ENCODE measurements at places on chromosomes 1 and 21.
A peak's percentile ranks its signal among the peaks of the same experiment; 100 is the strongest.

DNA sequence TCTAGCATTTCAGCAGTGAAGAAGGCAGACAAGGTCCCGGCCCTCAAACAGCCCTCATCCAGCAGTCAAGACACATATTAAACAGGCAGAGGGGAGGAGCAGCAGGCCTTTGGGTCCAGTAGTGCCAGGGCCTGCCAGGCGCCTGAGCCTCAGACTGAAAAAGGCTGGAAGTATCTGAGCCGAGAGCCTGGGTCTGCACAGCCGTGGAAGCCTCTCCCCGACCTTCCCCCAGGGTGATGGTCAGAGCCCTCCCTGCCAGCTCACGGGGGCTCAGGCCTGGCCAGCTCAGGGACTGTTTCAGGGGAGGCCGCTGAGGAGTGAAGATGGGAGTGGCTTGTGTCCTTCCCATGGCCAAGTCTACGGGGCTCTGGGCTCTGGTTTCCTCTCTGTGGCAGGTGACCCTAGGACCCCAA is 565.2 kb downstream of the PTPRU start:
- no peak for DNase-seq

GRCh38 chr1:15033264-15033663 is 120.3 kb upstream of the TMEM51 start:
- no peak for DNase-seq

DNA sequence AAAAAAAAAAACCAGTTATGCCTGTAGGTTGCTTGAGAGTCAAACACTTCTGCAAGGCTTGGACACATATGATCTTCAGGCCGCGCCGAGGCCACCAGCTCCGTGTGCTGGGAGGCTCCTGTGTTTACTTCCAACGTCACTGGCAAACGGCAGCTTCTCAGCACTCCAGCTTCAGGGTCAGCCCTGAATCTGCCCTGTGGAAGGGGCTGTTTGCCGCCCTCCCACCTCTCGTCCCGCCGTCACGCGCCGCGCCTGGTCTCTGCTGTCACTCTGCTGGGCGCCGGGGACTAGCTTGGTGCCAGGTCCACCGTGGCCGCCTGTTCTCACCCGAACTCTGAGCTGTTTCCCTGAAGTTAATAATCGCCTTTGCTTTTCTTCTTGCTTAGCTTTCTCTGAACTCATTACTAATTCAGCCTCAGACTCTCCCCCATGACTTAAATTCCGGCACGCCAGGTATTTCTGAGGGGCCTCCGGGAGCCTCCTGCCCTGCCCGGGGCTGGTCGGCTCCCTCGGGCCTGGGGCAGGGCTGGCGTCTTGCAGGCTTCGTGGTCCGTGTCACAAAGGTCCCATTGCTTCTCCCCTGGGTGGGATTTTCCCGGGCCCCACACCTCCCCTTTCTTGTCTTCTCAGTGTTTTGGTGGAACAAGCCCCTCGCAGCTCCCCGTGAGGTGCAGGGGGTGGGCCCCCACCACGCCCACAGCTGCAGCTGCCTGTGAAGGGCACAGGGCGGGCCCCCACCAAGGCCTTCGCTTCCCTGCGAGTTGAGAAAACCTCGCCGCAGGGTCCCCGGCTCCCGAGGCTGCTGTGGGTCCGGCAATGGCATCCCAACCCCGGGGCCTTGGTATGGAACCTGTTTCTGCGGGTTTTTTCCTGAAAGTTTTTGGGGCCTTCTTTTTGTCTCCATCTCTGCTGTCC is 14.6 kb upstream of the C1orf159 start:
- no peak for DNase-seq

DNA sequence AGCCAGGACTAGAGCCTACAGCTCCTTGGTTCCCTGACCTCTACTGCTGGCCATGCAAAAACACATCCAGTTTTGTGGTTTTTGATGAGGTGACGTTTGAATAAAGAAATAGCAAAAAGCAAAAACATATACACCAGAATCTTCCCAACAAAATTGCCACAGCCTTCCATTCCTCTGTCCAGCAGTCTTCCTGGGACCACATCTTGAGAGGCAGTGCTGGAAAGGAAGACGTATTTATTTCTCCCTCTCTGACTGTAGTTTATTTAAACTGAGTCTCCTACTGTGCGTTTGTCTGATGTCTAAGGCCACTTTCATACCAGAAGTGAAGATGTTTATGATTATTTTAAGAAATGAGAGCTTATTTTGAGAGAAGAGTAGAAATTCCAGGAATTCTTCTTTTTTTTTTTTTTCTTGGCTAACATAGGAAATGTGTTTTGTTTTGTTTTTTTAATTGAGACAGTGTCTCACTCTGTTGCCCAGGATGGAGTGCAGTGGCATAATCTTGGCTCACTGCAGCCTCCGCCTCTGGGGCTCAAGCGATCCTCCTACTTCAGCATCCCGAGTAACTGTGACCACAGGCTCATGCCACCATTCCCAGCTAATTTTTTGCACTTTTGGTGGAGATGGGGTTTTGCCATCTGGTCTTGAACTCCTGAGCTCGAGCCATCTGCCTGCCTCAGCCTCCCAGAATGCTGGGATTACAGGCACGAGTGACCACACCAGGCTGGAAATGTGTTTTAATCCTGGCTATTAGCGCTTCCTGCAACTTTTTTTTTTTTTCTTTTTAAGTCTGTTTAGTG is 118.5 kb downstream of the ITSN1 start:
- DNase-seq, result peak; percentile 39

- DNase-seq, result no peak
Observed at GRCh38 chr1:52920791-52921291, 699 bp downstream of the ECHDC2 start.

GRCh38 chr1:206672844-206673758 is 11.6 kb upstream of the MAPKAPK2 start:
- DNase-seq, result no peak

DNA sequence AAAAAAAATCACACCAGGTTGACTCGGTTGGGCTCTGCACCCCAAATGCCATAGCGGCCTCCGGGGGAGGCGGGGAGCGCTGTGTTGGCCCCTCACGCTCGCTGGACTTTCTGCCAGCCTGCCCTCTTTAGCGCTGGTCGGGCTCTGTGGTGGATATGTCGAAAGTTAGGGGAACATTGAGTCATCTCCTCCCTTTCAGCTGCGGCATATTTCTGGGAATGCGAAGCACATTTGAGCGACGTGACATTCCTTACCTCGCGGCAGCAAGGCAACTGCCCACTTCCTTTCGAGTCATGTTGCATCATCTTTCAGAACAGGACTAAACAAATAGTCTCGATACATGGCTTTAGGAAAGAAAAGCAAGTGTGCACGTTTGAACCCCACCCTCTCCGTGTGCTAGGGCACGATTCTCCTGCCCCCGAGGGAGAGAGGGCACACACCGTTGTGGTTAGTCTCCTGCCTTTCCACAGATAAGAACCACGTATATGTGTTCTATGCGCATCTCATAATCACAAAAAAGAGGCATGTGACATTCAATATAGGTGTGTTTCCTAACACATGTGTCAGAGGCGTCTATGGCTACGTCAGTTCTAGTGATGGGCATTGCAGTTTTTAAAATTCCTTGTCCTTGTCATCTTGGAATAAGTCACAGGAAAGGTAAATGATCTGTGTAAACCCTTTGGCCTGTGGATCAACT is 105.9 kb upstream of the SLC45A1 start:
- DNase-seq, result peak; percentile 65

GRCh38 chr1:216653001-216653400 is 70.2 kb downstream of the ESRRG start:
- no peak for DNase-seq

- DNase-seq, result no peak
Observed at GRCh38 chr21:38804789-38805327, 871 bp upstream of the ETS2 start.

DNA sequence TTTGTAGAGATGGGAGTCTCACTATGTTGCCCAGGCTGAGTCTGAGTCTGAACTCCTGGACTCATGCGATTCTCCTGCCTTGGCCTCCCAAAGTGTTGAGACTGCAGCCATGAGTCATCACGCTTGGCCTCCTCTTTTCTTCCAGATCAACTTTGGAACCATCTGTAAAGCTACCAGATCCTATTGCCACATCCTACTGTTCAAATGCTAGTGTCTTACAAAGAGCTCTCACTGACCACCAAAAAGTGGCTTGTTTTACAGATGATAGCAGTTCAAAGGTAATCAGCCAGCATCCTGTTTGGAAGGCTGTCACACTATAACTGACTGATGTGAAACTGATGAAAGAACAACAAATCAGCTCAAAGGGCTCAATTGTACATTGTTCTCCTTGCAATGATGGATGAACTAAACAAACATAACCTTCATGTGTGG is 221.6 kb downstream of the AKT3 start:
- DNase-seq, result no peak

DNA sequence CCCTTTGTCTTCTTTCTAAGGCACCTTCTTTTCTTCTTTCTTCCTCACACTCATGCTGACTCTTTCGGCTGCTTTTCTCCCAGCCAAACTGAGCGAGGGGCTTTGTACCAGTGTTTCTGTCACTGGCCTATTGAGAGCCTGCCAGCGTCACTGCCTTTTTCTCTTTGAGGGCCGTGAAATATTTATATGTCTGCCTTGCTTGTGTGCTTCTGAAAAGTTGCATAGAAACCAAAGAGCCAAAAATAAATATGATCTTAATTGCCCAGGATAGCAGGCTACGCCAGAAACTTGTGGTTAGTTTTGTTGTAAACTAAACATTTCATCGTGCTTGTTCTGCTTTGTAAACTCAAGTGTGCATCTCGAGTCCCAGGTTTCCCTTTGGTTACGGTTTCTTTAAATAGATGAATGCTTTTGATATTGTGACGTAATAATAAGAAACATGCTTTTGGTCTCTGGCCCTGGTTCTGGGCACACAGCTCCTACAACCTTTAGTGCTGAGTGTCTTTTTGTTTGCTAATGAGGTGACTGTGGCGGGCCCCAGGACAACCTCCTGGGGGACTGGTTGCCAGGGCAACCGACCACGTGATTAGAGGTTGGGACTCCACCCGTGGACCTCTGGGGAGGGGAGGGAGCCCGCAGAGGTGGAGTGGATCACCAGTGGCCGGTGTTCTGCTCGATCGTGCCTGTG is 10.8 kb downstream of the SLC37A1 start:
- DNase-seq, result no peak

DNA sequence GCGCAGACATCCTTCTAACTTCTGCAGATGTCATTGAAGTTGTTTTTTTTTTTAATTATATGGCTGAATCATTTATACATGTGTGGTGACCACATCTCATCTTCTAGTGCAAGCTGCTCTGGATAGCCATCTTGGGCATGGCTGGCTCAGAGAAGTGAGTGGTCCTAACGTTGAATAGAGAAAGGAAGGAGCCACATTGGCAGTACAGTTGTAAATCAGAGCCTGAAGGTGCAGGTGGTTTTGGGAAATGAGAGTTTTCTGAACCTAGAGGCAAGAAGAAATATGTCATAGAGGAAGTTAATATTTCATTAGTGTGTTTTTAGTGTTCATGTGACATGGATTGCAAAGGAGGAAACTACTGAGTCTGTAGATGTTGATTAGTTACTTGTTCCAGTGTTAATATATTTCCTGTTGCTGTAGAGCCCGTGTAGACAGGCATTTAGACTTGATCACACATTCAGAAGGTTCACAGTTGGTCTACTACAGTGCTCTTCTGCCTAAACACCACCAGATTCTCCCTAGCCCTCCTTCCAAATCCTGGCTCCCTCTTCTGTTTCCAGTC is 163.7 kb downstream of the ROR1 start:
- no peak for DNase-seq

DNA sequence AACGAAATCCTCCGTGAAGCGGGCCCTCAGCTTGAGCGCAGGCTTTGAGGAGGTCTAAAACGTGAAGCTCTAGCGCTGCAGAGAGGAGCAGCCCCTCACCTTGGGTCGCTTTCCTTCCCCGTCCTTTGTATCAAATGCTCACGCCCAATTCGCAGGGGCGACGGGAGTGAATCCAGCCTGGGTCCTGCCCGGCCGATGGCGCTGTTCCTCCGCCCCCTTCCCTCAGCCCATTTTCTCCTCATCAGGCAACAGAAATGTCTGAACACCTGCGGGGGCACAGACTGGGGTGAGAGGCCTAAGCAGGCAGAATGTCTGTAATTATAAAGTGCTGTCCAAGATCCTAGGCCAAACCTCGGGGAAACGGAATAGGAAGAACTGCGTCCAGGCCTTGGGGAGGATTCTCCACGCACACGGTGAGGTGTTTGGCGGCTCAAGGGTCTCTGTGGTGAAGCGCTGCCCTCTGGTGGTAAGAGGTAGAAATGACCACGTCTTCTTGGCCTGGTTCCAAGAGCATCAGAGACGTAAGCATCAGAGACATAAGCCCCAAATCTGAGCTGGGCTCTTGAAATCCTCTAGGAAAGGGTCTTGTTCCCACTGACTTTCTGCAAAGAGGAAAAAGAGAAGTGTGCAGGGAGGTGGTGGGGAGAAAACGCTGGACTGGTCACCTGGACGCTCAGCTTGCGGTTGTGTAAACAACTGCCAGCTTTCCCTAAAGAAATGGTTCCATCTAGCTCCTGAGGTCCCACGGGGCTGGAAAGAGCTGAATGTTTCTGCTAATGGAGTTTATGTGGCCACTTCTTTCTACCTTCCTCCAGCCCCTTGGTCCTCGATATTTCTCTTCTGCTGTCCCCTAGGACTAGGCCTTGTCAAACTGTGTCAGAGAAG is 92.1 kb upstream of the CD53 start:
- no peak for DNase-seq

DNA sequence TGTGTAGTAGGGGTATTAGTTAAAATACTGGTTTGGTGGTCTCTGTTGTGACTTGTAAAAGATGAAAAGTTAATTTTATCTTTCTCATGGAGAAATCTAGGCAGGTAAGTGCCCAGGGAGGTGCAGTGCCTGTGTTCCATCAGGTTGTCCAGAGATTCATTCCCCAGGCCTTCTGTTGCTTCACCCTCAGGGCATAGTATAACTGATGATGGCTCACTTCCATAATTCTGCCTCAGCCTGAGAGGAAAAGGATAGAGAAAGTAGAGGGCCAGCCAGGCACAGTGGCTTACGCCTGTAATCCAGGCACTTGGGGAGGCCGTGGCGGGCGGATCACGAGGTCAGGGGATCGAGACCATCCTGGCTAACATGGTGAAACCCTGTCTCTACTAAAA is 153.9 kb downstream of the FMN2 start:
- DNase-seq, result no peak

- no peak for DNase-seq
Observed at GRCh38 chr21:38121888-38122720, 134.7 kb upstream of the KCNJ15 start.

DNA sequence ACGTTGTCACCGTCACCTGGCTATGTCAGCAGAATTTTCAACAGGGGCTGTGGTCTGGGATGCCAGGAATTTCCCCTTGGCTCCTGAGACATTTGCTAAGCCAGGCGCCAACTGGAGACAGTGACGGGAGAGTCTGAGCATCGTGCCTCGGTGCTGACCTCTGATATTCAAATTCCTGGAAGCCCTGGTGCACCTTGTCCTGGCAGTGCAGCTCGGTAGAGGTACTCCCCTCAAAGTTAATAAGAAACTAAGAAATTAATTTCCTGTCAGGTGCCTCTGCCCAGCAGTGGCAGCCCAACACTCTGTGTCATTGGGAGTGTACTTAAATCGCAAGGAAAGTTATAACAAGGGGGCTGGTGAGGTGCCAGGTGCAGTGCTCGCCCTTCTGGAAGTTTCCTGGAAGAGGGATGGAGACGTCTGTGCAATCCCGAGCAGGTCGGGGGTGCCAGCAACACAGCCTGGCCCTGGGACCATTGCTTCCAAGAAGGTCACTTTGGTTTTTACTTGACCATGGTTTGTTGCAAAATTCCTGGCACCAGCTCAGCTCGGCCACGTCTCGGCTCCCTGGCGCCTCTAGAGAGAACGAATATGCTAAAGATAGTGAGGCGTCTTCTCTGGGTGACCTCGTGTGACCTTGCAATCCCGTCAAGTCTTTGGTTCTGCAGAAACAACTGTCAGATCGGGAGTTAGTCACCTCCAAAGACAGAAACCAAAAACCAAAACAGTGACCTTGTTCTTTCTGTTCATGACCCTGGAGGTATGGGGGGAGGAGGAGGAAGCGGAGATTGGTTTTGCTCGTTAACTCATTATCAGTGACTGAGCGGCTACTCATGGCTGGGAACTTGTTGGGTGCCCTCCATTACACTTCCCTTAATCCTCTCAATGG is 149.5 kb upstream of the VAMP3 start:
- DNase-seq, result no peak
